ENCODE measurements at places on chromosomes 3 and 15. TPM values are rescaled to one million over a fixed set of nuclear protein-coding genes. Genes with fewer than 3 reads are reported as not detected.

PRR20G gene
- total RNA-seq = not detected

GP5 gene
- total RNA-seq = 0.24 TPM

SNTN gene
- total RNA-seq = not detected

PDZRN3 gene
- total RNA-seq = not detected

BCHE gene
- not detected for total RNA-seq

ZKSCAN7 gene
- total RNA-seq = 4.9 TPM

PLCH1 gene
- total RNA-seq = 0.24 TPM

PIF1 gene
- total RNA-seq = 24.7 TPM

TMEM207 gene
- not detected for total RNA-seq

FILIP1L gene
- total RNA-seq = not detected

C3orf70 gene
- total RNA-seq = 0.06 TPM

TLR9 gene
- total RNA-seq = 0.39 TPM

AEN gene
- total RNA-seq = 47.1 TPM

MLH1 gene
- 69.5 TPM for total RNA-seq

NUP210 gene
- total RNA-seq = 224 TPM

TMEM41A gene
- 24.9 TPM for total RNA-seq

PLA2G4F gene
- not detected for total RNA-seq

SNX22 gene
- 0.07 TPM for total RNA-seq

ATP13A4 gene
- 2.1 TPM for total RNA-seq

CELSR3 gene
- 20.1 TPM for total RNA-seq

GATM gene
- total RNA-seq = 1.4 TPM

ALPK3 gene
- total RNA-seq = 0.67 TPM

VPS13C gene
- total RNA-seq = 92.0 TPM

KBTBD13 gene
- total RNA-seq = not detected

PLSCR1 gene
- total RNA-seq = 40.7 TPM

GRAMD1C gene
- total RNA-seq = 0.26 TPM

PRRT3 gene
- total RNA-seq = 13.7 TPM

CKMT1B gene
- total RNA-seq = not detected

SLC12A8 gene
- 4.7 TPM for total RNA-seq

ADGRG7 gene
- total RNA-seq = not detected

RASSF1 gene
- 65.4 TPM for total RNA-seq

DUOX1 gene
- 0.08 TPM for total RNA-seq

SLC9A9 gene
- 11.9 TPM for total RNA-seq

ATP13A5 gene
- total RNA-seq = not detected

ROBO2 gene
- total RNA-seq = not detected

RNU5B-1 gene
- total RNA-seq = not detected

GRK7 gene
- not detected for total RNA-seq

RBPMS2 gene
- 1.7 TPM for total RNA-seq

TNNC1 gene
- total RNA-seq = not detected

NECTIN3 gene
- total RNA-seq = 2.9 TPM

SKIL gene
- 40.0 TPM for total RNA-seq

CCDC54 gene
- not detected for total RNA-seq

CEMIP gene
- total RNA-seq = 0.50 TPM

TIMMDC1 gene
- total RNA-seq = 94.0 TPM

DNASE1L3 gene
- total RNA-seq = not detected

IL5RA gene
- total RNA-seq = 5.0 TPM

LPP gene
- 56.7 TPM for total RNA-seq

METTL6 gene
- 22.8 TPM for total RNA-seq

SCG5 gene
- 0.74 TPM for total RNA-seq

CTXN2 gene
- not detected for total RNA-seq

EXOG gene
- 36.3 TPM for total RNA-seq

PLAAT1 gene
- total RNA-seq = not detected
